ENCODE measurements at places on chromosomes 6 and 20.

DNA sequence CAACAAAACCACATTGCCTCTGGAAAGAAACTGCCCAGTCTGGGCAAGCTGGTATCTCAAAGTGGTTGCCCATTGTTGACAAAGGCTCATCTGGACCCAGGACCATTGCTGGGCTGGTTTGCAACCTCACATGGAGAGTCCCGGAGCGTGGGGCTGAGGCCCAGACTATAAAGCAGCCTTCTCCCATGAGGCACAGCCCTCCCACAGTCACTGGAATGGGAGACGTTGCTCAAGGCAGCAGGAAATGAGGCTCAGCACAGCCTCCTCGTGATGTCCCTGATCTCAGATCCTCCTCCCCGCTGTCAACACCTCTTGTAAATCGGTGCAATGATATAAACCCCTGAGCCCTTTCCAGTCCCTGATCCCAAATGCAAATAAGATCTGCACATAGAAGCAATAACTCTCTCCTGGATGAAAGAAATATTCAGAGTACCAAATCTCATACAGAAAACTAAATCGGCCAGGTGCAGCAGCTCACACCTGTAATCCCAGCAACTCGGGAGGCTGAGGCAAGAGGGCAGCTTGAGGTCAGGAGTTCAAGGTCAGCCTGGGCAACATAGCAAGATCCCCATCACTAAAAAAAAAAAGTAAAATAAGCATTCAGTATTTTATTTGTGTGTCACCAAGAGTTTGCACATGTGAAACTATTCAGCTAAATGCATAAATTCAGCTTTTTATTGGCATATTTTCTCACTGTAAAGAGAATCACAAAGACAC lies 103.0 kb upstream of the RREB1 start:
- DNase-seq = peak; percentile 27

DNA sequence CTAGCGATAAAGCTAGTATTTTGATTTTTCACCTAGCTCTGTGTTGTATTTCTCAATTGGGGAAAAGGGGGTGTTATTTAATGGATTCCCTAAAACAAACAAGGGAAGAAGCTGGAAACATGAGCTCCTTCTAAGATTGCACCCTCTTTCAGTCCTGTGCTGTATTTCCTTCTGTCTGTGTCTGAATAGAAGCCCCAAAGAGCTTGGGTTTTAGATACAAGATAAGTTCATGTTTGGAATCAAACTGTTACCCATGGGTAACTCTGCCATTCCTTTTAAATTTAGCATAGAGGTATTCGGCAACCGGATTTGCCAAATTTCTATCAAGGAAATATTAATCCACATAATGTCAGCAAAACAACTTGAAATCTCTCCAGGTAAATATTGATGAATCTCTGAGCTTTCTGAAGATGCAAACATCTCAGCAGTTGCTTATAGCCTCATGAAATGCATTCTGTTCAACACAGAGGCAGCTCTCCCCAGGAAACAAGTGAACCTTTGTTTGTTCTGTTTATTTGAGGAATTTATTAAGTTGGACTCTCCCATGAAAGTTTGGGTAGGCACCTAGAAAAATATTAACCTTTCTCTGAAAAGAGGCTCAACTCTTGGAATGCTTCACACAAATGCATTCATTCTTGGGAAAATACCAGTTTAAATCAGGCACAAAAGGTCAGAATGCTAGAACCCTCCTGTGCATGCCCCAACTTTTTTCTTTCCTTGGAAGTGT lies 9.9 kb upstream of the SCGN start:
- DNase-seq = no peak

DNA sequence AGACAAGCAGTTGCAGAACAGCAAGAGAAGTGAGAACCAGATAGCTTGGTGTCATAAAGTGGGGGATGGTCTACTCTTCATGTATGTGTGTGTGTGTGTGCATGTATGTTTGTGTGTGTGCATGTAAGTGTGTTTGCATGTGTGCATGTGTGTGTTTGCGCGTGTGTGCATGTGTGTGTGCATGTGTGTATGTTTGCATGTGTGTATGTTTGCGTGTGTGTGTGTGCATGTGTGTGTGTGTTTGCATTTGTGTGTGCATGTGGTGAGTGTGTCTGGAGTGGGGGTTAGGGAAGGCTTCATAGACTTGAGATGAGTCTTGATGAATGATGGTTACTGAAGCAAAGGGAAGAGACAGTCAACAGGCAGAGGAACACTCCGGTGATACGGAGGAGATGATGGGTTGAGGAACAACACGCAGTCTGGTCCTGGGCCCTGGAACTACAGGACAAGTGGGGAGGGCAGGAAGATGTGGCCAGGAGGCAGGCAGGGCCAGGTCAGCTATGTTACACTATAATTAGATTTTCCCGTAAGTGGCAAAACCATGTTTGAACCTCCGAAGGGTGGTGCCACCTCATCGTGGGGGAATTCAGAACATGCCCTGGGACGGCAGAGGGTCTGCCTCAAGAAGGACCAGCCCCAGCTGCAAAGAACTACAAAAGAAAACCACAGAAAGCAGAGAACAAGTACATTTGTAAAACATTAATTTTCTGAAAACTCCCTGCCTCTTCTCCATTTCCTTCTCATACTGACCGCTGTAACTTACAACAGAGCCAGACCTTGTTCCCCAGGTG lies 38.7 kb upstream of the PDE10A start:
- DNase-seq = no peak

DNA sequence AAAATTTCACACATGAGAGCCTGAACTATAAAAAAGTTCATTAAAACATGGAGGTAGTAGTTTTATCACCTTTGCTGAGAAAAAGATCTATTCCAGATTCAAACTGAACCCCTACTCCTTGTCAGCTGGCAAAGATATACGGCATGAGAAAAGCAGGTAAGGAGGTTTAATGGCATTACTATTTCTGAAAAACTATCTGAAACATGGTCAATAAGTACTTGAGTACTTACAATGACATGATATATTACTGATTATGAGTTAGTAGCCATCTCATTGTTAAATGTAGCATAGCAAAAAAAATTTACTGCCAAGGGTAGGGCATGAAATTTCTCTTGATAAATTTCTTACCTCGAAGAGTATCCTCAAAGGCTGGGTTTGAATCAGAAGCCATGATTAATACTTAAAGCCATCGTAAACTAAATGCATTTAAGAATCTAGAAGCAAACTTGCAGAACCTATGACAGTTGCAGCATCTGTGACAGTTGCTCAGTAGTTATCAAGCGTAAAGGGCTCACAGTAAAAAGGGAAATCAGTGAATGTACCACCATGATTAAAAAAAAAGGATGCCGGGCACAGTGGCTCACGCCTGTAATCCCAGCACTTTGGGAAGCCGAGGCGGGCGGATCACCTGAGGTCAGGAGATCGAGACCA lies 8.7 kb downstream of the SLC17A5 start:
- no peak for DNase-seq

- DNase-seq = no peak
Measured at GRCh38 chr20:32201977-32202363, 5.6 kb downstream of the PLAGL2 start.

DNA sequence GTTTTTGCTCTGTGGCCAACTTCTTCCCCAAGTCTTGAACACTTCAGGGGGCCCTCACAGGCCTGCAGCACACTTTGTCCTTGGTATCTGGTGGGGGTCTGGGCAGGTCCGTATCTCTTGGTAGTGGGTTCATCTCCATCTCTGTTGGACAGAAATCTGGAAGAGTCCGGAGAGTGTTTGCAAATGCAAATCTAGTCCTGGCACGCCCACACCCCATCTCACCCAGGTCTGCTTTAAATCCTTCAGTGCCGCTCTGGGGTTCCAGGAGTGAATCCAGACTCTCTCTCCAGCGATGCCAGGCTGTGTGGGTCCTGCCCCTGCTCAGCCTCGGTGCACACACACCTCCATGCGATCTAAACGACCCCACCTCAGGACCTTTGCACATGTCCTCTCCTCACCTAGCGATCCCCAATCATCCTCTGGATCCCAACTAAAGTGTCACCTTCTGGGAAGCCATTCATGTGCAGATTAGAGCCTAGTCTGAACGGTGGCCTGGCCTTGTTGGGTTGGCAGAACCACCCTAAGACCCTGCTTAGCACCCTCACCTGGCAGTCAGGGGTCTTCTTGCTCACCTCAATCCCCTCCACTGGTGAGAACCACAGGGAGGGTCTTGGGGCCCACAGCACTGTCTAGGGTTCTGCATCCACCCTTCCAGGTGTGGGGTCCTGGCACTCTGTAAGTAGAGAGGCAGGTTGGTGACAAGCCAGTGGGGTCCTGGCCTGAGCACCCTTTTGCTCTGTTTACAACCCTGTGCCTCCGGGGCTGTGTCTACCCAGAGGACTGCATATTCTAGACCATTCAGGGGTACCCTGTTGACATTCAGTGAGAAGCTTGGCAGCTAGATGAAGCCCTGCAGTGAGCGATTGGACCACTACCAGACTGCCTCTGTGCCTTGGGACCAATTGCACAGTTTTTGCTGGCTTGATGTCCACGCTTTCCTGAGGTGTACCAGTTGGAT lies 100.8 kb downstream of the SYCP2 start:
- no peak for DNase-seq

DNA sequence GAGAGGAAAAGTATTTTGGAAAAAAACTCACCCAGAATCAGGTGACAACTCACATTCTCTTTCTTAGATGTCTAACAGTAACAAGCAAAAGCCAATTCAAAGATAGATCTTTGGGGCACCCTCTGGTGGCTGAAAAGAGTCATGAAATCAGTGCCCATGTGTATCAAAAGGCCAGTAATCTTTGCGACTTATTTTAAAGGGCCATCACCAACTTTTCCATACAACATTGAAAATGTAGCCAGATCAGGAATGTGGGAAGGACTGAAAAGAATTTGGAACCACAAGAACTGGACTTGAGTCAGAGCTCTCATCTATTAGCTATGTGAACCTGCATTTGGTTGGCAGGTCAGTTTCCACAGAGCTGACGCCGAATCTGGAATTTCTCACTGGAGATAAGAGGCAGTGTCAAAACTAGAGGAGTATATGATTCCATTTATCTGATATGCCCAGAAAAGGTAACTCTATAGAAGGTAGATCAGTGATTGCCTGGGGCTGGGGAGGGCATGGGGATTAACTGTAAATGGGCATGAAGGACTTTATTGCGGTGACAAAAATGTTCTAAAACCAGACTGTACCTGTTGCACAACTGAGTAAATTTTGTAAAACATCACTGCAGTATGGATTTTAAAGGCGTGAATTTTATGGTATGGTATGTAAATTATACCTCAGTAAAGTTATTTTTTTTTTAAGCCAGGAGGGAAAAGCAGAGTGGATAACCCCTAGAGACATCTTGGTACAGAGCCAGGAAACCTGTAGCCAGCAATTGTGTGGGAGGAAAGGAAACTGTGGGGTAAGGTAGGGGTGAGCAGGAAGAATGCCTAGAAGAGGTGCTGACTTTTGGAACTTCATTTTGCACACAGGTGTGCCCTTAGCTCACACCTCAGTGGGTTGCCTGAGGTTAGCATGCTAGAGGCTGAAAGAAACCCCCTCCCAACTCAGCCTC lies 117.1 kb upstream of the ASF1A start:
- DNase-seq = peak; percentile 81

DNA sequence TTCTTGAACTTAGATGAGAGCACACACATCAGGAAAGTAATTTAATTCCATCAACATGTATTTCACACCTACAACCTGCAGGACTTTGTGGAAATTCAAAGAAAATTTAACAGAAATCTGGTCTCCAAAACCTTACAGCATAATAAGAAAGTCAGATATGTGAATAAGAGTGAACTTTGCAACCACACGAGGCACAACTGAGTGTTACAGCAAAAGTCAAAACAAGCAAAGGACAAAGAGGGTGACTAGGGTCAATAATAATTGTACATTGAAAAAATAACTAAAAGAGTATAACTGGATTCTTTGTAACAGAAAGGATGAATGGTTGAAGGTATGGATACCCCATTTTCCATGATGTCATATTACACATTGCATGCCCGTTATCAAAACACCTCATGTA lies 113.8 kb downstream of the MTFR2 start:
- no peak for DNase-seq

Measured in amniotic epithelial cell (primary cell).